Ovary (tissue), 10 donors: ENCODE measurements at places on chromosomes 2 and 18. TPM values are rescaled to one million over a fixed set of nuclear protein-coding genes. Genes with fewer than 3 reads are reported as not detected.

Gene CNRIP1
- 37.0 TPM for total RNA-seq

Gene DYNAP
- total RNA-seq = not detected

Gene SH3RF3
- total RNA-seq = 4.5 TPM

Gene POU3F3
- total RNA-seq = 0.10 TPM

Gene ABCB11
- under 0.01 TPM for total RNA-seq

Gene ITGB6
- not detected for total RNA-seq

DNA sequence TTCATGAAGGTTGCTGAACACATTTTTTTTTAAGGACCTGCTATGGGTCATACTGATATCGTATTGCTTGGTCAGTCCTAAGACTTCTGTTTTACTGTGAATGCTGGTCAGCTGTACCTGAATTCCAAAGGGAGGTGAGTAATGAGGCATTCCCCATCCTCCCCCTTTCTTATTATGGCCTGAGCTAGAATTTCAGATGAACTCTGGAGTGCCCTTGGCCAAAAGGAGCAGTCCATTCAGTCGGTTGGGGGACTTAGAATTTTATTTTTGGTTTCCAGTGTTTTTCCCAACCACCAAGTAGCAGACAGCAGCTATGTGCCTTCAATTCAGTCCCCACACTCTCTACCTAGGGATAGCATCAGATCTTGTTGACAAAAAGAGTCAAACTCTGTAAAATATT is 26.9 kb upstream of the PDCL3 start:
- no peaks in the 10 kb centered on the region for H3K27me3 ChIP-seq
- H3K27ac ChIP-seq = no peak overlapping the region
- H3K4me3 ChIP-seq = no peak overlapping the region
- DNase-seq = no peak
- H3K4me1 ChIP-seq = no peaks in the 10 kb centered on the region

- no peaks in the 10 kb centered on the region for H3K36me3 ChIP-seq
- no peak overlapping the region for H3K27ac ChIP-seq
- H3K4me3 ChIP-seq = no peak overlapping the region
- no peaks in the 10 kb centered on the region for H3K4me1 ChIP-seq
- H3K27me3 ChIP-seq = no peaks in the 10 kb centered on the region
Observed at GRCh38 chr18:62454527-62454926, 68.3 kb upstream of the ZCCHC2 start.

DNA sequence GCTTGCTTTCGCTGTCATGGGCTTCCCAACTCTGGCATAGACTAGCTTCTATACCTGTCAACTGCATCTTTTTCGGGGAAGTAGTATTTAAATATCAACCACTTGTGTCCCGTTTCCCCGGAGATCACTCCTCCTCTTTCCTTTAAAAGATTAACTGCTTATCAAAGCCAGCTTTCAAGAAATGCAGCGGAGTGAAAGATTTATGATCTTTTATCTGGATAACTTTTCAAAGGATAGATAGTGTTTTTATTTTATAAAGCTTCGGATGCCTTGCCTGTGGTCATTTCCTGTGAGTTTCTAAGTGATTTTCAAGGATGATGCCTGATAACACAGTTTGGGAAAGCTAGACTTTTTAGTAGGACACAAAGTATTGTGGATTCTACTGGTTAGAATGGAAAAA is 2.9 kb upstream of the IGFBP5 start:
- H3K4me1 ChIP-seq = peaks cover 23% of the 10 kb centered on the region
- no peaks in the 10 kb centered on the region for H3K27me3 ChIP-seq
- no peak for DNase-seq
- peak overlapping the region; percentile 73 for H3K27ac ChIP-seq
- no peaks in the 10 kb centered on the region for H3K36me3 ChIP-seq

- H3K36me3 ChIP-seq = no peaks in the 10 kb centered on the region
- no peak for DNase-seq
- H3K27ac ChIP-seq = no peak overlapping the region
Observed at GRCh38 chr2:141595316-141595920, 535.4 kb downstream of the LRP1B start.

- no peak overlapping the region for H3K4me3 ChIP-seq
- DNase-seq = no peak
- peaks cover 3% of the 10 kb centered on the region for H3K4me1 ChIP-seq
- H3K27ac ChIP-seq = no peak overlapping the region
- H3K36me3 ChIP-seq = no peaks in the 10 kb centered on the region
Observed at GRCh38 chr2:68911709-68912108, 40.5 kb upstream of the BMP10 start.

GRCh38 chr2:1002350-1002749 is 51.7 kb downstream of the SNTG2 start:
- H3K27me3 ChIP-seq = no peaks in the 10 kb centered on the region
- H3K4me3 ChIP-seq = no peak overlapping the region

DNA sequence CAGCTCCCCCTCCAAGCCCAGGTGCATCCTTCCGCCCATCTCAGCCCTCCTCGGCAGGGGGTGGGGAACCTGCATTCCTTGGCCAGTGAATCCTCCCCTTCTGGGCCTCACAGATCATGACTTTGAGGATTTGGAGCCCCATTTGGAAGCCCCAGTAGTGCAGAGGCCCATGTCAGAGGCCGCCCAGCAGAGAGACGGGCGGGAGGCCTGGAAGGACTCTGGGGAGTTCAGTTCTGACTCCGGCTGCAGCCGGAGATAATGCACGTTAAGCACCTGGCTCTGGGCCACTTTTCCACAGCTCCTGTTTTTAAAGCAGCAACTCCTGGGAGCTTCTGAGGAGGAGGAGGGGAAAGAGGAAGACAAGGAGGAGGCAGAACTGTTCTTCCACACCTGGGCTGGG is 14.9 kb downstream of the ATOH8 start:
- H3K4me1 ChIP-seq = peaks cover 38% of the 10 kb centered on the region
- H3K27ac ChIP-seq = no peak overlapping the region
- no peak overlapping the region for H3K4me3 ChIP-seq
- H3K27me3 ChIP-seq = no peaks in the 10 kb centered on the region
- no peaks in the 10 kb centered on the region for H3K36me3 ChIP-seq

DNA sequence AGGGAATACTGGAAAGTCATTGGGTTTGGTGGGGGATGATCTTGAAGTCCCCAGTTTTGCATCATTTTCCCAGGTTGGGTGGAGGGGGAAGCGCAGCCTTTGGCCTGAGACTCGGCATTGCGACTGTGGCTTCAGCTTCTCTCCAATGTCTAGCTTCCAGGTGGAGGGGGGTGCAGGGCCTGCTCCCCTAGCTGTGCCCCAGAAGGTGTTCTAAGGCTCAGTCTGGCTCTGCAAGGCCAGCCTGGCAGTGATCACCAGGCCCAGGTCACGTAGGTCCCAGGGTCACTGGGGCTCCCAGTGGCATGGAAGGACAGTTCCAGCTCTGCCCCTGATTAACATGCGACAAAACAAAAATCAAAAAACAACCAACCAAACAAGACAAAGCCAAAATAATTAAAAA is 56.9 kb upstream of the HAAO start:
- H3K36me3 ChIP-seq = no peaks in the 10 kb centered on the region
- no peaks in the 10 kb centered on the region for H3K27me3 ChIP-seq
- H3K4me3 ChIP-seq = no peak overlapping the region
- peak; percentile 13 for DNase-seq

- H3K36me3 ChIP-seq = no peaks in the 10 kb centered on the region
- DNase-seq = no peak
- H3K27ac ChIP-seq = no peak overlapping the region
- no peak overlapping the region for H3K4me3 ChIP-seq
- H3K27me3 ChIP-seq = no peaks in the 10 kb centered on the region
- H3K4me1 ChIP-seq = no peaks in the 10 kb centered on the region
Observed at GRCh38 chr2:204638471-204639194, 93.4 kb downstream of the PARD3B start.

- no peak overlapping the region for H3K4me3 ChIP-seq
- no peaks in the 10 kb centered on the region for H3K27me3 ChIP-seq
- no peak for DNase-seq
- H3K4me1 ChIP-seq = peaks cover 5% of the 10 kb centered on the region
Observed at GRCh38 chr2:202494300-202495229, 118.4 kb downstream of the BMPR2 start.

GRCh38 chr2:65344182-65344581 is 88.2 kb downstream of the SPRED2 start:
- H3K27me3 ChIP-seq = no peaks in the 10 kb centered on the region
- H3K27ac ChIP-seq = no peak overlapping the region
- no peaks in the 10 kb centered on the region for H3K36me3 ChIP-seq
- peaks cover 3% of the 10 kb centered on the region for H3K4me1 ChIP-seq
- DNase-seq = no peak

DNA sequence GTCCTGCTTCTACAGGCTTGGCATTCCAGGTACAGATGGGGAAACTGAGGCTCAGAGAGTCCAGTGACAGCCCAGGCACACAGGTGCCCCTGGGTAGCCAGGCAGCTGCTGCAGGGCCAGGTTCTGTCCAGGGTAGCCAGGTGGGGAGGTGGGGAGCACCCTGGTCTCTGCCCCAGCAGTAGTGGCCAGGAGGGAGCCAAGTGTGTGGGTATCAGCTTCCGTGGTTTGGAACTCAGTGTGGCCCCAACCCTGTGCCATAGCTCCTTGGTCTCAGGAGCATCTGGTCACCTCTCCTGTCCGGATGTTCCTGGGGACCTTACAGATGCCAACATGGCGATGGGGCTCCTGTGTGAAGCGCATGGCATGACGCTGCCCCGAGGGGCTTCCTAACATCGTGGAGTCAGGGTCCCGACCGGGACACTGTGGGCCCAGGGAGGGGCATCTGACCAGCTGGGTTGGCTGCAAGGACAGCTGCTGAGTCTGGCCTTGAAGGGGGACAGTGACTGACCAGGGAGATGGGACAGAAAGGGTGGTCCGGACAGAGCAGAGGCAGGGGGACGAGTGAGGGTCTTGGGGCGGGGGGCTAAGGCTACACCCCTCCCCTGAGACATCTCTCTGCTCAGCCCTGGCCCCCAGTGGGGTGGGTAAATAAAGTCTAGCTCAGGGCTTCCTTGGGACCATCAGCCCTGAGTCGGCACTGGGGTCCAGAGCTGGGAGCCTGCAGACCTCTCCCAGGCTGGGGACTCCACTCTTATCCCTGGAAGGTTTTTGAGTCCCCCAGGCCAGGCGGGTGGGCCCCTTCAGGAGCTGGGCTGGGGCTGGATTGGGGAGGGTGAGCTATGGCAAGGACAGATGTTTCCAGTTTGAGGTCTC is 76.0 kb upstream of the SMAD7 start:
- no peaks in the 10 kb centered on the region for H3K27me3 ChIP-seq
- H3K27ac ChIP-seq = no peak overlapping the region
- H3K36me3 ChIP-seq = no peaks in the 10 kb centered on the region
- no peak overlapping the region for H3K4me3 ChIP-seq
- H3K4me1 ChIP-seq = no peaks in the 10 kb centered on the region

DNA sequence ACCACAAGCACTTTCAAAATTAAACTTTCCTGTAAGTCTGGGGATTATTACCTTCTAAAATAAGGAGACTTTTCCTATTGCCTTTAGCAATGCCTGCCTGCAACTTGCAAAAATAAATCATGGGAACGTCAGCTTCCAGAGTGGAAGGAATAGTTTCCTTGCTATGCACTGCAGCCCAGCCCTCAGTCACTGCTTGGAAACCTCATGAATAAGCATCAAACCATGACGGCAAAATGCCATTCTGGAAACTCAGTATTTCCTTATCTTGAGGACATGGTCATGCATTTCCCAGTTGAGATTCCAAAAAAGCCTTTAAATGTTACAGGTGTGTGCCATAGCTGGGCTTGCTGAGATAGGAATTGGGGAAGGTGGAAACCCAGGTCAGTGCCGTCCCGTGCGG is 84.2 kb upstream of the OTOS start:
- no peak overlapping the region for H3K27ac ChIP-seq
- no peak overlapping the region for H3K4me3 ChIP-seq
- no peaks in the 10 kb centered on the region for H3K36me3 ChIP-seq
- no peaks in the 10 kb centered on the region for H3K27me3 ChIP-seq

- H3K36me3 ChIP-seq = no peaks in the 10 kb centered on the region
- DNase-seq = no peak
- peaks cover 9% of the 10 kb centered on the region for H3K4me1 ChIP-seq
- H3K27me3 ChIP-seq = no peaks in the 10 kb centered on the region
- no peak overlapping the region for H3K4me3 ChIP-seq
Observed at GRCh38 chr2:178834086-178834485, 26.9 kb upstream of the TTN start.

GRCh38 chr2:23563673-23564614 is 179.0 kb downstream of the KLHL29 start:
- DNase-seq = peak; percentile 53
- H3K27ac ChIP-seq = peak overlapping the region; percentile 68
- no peak overlapping the region for H3K4me3 ChIP-seq
- H3K27me3 ChIP-seq = no peaks in the 10 kb centered on the region
- no peaks in the 10 kb centered on the region for H3K36me3 ChIP-seq

DNA sequence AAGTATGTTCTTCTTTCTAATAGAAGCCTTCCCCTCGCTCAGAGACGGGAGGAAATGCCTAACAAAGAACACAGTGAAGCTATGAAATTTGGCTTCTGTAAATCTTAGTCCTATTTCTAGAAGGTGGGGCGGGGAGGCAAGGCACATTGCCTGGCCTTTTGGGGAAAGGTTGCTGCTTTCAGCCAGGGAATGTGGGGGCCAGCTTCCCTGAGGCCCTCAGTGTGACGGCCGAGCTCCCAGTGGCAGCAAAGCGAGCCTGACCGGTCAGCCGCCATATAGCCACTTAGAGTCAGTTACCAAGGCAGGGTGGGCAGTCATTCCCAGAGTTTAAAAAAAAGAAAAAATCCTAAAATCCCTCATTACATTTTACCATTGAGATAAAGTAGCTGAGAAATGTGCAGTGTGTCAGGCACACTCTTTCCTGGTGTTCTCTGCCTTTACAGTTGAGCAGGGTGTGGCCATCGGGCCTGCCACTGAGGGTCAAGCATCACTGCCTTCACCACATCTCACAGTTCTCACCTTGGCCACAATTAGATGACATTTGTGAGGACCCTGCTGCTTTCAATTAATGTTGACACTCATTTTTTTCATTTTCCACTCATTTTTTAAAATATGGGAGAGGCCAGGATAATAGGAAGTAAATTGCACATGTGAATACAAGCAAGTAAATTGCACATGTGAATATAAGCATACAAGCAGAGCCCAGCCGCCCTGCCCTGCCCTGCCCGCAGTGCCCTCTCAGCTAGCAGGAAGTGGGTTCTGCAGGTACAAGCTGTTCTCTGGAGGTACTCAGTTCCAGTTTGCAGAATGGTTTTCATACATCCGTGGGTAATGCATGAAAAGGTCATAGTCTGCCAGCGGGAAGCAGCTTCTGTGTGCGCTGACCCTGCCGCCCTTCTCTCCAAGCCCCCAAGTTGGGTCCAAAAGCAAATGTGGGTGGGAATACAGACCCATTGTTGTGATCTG is 76.9 kb downstream of the WDSUB1 start:
- no peak overlapping the region for H3K27ac ChIP-seq
- no peaks in the 10 kb centered on the region for H3K36me3 ChIP-seq
- H3K4me1 ChIP-seq = no peaks in the 10 kb centered on the region
- H3K27me3 ChIP-seq = no peaks in the 10 kb centered on the region
- no peak overlapping the region for H3K4me3 ChIP-seq

DNA sequence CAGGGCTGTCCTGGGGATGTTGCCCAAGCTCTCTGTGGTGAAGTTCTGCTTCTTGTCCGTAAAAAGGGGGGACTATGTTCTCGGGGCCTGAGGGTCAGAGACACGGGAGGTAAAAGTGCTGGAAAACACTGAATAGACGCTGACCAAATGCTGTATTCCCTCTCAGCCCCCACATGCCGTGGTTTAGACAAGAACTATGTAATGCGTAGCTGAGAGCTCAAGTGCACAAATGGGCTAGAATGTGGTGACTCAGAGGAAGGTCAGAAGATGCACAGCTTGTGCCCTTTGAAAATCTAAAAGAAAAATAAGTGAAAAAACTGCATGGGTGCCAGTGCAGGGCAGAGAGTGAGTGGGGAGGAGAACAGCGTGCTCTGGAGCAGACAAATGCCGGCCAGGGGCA is 80.3 kb upstream of the MAP4K4 start:
- no peak overlapping the region for H3K27ac ChIP-seq
- H3K36me3 ChIP-seq = no peaks in the 10 kb centered on the region
- H3K4me3 ChIP-seq = no peak overlapping the region
- H3K27me3 ChIP-seq = no peaks in the 10 kb centered on the region
